Activated CD4-positive, alpha-beta T cell treated with anti-CD3 and anti-CD28 coated beads, Interleukin-2, amount 50 U/mL, for 1 hour (primary cell): ENCODE measurements at places on chromosomes 5 and 9.
A peak's percentile ranks its signal among the peaks of the same experiment; 100 is the strongest.

DNA sequence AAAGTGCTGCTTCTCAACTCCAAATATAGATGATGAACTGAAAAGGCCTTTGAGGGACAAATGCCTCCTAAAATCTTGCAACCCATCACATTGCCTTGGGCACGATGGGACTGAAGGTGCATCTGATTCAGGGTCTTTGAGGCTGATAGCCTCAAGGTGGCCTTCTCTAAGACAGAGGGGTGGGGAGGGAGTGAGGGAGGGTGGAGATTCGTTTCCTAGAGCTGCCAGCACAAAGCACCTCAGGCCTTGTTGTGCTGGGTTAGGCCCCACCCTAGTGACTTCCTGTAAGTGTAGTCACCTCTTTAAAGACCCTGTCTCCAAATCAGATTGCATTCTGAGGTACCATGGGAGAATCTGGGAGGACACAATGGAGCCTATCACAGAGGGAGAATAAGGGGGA, 57.1 kb downstream of the BARX1 start:
- no peak for DNase-seq

DNA sequence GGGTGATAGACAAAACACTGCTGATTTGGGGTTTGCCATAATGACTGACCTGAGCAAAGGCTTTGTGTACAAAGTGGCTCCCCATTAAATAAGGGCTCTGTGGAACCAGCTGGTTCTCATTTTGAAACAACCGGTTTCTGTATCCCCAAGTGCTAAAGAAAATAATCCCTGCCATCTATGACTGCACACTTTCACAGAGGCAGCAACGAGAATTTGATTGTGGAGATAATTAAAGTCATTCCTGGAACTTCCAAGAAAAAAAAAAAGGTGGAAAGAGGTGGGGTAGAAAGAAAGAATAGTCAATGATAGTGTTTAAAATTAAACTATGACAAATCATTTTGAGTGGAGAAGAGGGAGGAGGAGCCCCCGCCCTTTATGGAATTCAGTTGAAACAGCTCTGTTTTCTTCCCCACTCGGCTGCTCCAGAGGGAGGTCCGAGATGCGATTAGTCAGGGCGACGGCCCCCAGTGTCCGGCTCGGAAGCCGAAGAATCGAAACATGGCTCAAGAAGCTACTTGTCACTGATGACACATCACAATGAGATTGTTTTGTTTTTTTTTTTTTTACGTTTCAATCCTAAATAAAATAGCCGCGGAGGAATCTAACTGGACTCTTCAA, 38.4 kb downstream of the EBF1 start:
- DNase-seq: no peak

- DNase-seq: no peak
Observed at GRCh38 chr5:7852542-7852941, 1.6 kb upstream of the CFAP90 start.

- DNase-seq: no peak
Observed at GRCh38 chr5:122921826-122922225, 76.4 kb downstream of the SNX24 start.

- DNase-seq: no peak
Observed at GRCh38 chr9:93960971-93961841, 6.1 kb upstream of the BARX1 start.

GRCh38 chr5:172748341-172748843, 22.6 kb downstream of the DUSP1 start:
- DNase-seq: no peak

GRCh38 chr9:114409103-114409780, 21.5 kb upstream of the AKNA start:
- DNase-seq: no peak

GRCh38 chr5:14787801-14788579, 83.6 kb downstream of the ANKH start:
- DNase-seq: no peak

- DNase-seq: no peak
Observed at GRCh38 chr5:91954136-91954535, 571.0 kb upstream of the ARRDC3 start.

GRCh38 chr9:113609562-113610318, 146.2 kb downstream of the RGS3 start:
- DNase-seq: no peak

GRCh38 chr5:2496891-2497290, 254.6 kb downstream of the IRX2 start:
- no peak for DNase-seq

DNA sequence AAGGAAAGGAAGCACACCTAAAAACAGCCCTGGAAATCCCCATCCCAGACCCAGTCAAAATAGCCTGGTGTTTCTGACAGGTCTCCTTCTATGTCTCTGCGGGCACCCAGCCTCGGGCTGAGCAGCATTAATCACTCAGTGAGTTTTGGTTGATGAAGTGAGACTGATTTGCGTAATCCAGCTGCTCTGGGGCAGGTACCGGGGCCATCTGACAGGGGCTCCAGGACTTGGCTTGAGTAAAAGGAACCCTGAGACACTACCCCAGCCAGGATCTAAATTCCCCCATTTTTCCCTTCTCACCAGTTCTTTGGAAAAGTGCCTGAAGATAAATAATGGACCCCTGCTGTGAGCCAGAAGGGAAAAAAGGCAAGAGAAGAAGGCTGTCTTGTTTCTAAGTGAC, 596 bp downstream of the SLC28A3 start:
- no peak for DNase-seq

GRCh38 chr5:74384851-74385250, 255.7 kb downstream of the ENC1 start:
- no peak for DNase-seq

DNA sequence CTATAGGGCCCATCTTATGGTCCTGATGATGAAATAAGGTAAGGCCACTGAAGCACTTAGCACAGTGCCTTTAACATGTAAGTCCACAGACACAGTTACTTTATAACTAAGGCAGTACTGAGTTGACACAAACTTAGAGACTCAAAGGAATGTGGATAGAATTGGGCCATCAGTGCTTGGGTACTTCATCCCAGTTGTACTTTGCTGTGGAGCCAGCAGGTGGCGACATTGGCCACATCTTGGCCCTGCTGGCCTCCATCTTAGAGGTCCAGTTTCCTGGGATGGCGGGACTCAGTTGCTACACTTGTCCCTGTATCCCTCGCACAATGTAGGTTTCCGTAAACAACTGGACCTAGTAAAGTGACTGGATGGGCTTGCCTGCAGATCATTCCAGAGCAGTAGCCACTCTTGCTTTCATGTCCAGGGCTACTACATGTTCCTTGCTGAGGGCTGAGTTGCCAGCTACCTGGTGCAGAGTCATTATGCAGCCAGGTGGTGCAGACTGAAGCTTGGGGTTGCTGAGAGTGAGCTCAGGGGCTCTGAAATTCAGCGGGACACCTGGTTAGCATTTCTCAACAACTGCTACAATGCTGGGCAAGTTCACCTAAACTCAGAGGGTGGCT, 10.6 kb downstream of the MTAP start:
- DNase-seq: peak; percentile 60

GRCh38 chr9:36288070-36288469, 29.8 kb upstream of the GNE start:
- DNase-seq: no peak

GRCh38 chr9:87642330-87643106, 83.4 kb upstream of the CTSL start:
- DNase-seq: no peak

DNA sequence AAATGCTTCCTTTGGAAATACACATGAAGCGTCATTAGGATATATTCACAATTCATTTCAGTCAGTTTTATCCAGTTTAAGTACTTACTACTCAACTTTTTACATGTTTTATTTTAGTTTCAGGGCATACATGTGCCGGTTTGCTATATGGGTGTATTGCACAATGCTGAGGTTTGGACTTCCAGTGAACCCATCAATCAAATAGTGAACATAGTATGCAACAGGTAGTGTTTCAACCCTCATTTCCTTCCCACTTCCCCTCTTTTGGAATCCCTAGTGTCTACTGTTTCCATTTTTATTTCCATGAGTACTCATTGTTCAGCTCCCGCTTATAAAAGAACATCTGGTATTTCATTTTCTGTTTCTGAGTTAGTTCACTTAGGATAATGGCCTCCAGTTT, 74.7 kb downstream of the TMEM161B start:
- DNase-seq: no peak

DNA sequence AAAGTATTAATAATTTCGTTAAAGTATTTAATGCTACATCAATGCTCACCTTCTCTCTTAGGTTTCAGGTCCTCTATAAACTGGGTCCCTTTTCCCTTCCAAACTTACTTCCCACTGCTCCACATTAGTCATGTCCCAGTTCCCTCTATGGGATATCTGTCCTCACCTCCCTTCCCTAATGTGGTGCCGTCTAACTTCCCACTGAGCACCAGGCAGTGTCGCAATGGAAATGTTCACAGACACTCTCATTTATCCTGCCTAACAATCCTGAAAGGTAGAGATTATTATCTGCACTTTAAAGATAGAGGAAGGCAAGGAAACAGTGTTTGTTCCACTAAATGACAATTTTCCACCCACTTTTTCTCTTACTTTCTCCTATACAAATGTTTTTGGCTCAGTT, 329.7 kb downstream of the CWC27 start:
- DNase-seq: no peak

- no peak for DNase-seq
Observed at GRCh38 chr5:82749461-82749820, 327.8 kb downstream of the TMEM167A start.

DNA sequence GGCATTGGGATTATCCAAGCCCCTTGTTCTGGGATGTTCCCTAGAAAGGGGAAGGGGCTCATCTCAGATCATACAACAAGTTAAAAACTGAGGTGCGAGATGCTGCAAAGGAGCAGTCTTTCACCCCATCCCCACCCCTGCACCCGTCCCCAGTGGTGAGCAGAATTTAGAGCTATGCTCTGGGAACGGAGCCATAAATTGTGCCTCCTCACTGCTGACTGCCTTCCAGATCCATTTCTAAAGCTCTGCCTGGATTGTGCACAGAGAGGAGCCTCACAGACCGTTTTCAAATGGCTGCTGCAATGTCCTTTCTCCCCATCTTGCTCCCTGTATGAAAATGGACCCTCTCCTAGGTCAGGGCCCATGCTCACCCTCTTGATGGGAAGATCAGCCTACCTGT, 8.3 kb downstream of the SLC25A48 start:
- DNase-seq: no peak

- no peak for DNase-seq
Observed at GRCh38 chr9:87882627-87883026, at the start of gene SPATA31E1. TSS of gene SPATA31E1 (plus strand) at chr9:87882877. CDS start at chr9:87882892, 15 bp downstream.

DNA sequence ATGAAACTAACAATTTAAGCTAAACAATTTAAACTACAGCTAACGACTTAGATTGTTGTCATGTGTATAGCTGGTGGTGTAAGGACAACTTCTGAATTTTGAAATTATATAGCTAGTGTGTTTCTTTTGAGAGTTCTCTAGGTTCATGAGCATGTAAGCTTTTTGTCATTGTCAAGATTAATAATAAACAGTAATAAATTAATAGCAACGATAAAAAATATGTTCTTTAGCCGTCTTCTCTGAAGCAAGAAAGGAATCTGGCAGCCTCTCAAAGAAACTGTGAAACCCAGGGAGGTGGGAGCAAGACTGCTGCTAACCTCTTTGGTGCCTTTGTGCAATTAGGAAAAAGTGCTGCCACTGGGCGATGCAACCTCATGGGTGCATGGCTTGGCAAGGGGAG, 59.4 kb downstream of the SREK1 start:
- DNase-seq: no peak

GRCh38 chr5:15741591-15741990, 241.6 kb downstream of the FBXL7 start:
- DNase-seq: no peak

GRCh38 chr9:114653556-114654159, 3.9 kb downstream of the TEX53 start:
- peak; percentile 84 for DNase-seq
